MM.1S (cell line): ENCODE measurements at places on chromosomes 3 and 15.

GRCh38 chr3:171088496-171088895 is 62.0 kb upstream of the SLC2A2 start:
- H3K27me3 ChIP-seq, result no peaks in the 10 kb centered on the region
- no peaks in the 10 kb centered on the region for H3K4me1 ChIP-seq
- H3K4me3 ChIP-seq, result no peak overlapping the region
- H3K27ac ChIP-seq, result no peak overlapping the region

DNA sequence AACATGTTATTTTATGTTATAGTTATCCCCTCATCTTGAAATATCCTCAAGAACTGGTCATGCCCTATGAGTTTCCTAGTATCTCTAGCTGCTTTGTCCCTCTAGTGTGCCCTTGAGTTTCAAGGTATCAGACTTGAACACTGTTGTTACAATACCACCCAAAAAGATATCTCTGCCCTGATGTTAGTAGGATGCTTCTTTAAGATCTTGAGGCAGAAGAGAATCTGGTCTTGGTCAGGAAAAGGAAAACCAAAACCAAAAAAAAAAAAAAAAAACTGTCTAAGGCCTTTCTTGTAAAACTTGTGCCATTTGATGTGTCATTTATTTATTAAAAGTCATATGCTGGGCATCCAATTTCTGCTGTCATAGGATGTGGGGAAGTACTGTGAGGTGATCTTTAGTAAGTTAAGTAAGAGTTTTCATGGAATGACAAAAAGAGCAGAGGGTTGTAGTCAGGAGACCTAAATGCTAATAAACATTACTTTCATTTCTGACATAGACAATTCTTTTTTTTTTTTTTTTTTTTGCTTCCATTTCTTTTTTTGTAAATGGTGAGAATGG is 229.7 kb downstream of the NECTIN3 start:
- H3K27ac ChIP-seq, result no peak overlapping the region
- DNase-seq, result peak; percentile 26
- no peaks in the 10 kb centered on the region for H3K27me3 ChIP-seq
- H3K36me3 ChIP-seq, result no peaks in the 10 kb centered on the region

DNA sequence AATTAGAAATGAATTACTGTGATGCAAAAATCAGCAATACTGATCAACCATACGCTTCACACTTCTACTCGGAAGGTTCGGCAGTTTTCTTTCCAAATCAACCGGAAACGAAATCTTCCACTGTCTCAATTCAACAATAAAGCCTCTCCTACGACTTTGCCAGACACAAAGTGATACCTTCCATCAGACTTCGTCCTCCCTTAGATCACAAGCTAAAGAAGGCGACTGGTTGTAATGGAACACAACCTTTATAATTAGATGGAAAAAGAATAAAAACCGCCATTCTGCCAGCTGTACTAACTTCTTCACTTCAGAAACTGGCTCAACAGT is 618 bp downstream of the PARL start:
- peak overlapping the region; percentile 91 for H3K4me3 ChIP-seq
- H3K27ac ChIP-seq, result peak overlapping the region; percentile 22; the same call in 1 of the 2 replicates
- H3K4me1 ChIP-seq, result peaks cover 6% of the 10 kb centered on the region
- peak; percentile 34 for DNase-seq
- no peaks in the 10 kb centered on the region for H3K27me3 ChIP-seq

DNA sequence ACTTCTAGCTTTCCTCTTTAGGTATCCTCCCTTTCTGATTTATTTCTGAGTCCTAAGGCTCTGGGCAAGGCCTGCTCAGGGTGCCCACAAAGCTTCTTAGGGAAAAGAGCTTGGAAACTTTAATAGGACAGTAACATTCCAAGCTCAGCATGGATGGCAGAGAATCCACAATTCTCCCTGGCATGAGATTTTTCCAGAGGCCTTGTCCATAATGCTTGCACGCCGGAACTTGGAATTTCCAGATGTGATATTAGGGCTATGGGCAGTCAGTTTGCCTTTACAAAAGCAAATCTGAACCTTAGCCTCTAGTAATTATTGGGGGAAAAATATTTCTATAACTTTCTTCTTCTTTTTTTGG is 139.0 kb upstream of the RBMS3 start:
- H3K4me3 ChIP-seq, result no peak overlapping the region
- H3K4me1 ChIP-seq, result no peaks in the 10 kb centered on the region
- DNase-seq, result no peak
- H3K27ac ChIP-seq, result no peak overlapping the region
- H3K36me3 ChIP-seq, result no peaks in the 10 kb centered on the region

DNA sequence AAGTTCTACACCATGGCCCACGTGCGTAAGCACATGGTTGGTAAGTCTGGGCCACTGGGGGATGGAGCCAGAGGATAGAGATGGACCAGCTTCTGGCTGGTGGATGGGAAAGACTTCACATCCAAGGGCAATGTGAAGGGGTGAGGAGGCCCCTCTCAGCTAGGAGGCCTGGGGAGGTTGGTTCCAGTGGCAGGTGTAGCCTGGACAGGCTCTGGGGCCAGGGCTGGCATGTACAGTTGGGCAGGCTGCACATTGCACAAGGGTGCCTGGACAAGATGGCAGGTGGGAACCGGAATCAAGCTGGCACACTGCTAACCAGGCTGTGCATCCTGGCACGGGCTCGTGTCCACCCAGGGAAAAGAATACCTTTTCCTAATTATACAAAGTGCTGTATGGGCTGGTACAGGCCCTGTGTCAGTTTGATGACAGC is 8.1 kb downstream of the ZBTB47 start:
- H3K4me3 ChIP-seq, result no peak overlapping the region
- H3K27me3 ChIP-seq, result no peaks in the 10 kb centered on the region
- no peaks in the 10 kb centered on the region for H3K36me3 ChIP-seq
- H3K27ac ChIP-seq, result no peak overlapping the region
- H3K4me1 ChIP-seq, result no peaks in the 10 kb centered on the region
- no peak for DNase-seq

GRCh38 chr15:44788748-44789147 is 52.4 kb downstream of the TRIM69 start:
- DNase-seq, result no peak
- H3K27ac ChIP-seq, result no peak overlapping the region
- no peaks in the 10 kb centered on the region for H3K36me3 ChIP-seq
- peaks cover 4% of the 10 kb centered on the region; the same call in 1 of the 2 replicates for H3K4me1 ChIP-seq
- H3K27me3 ChIP-seq, result 0 out of 2 replicates have a peak, but pooled peaks cover 3% of the 10 kb centered on the region

GRCh38 chr3:197149-197827 is 725 bp downstream of the CHL1 start:
- no peaks in the 10 kb centered on the region for H3K4me1 ChIP-seq
- H3K27me3 ChIP-seq, result no peaks in the 10 kb centered on the region

- no peak overlapping the region for H3K27ac ChIP-seq
- no peak for DNase-seq
- no peak overlapping the region for H3K4me3 ChIP-seq
- H3K4me1 ChIP-seq, result no peaks in the 10 kb centered on the region
These were observed 73.4 kb downstream of the SLCO3A1 start for GRCh38 chr15:91926908-91927270.

DNA sequence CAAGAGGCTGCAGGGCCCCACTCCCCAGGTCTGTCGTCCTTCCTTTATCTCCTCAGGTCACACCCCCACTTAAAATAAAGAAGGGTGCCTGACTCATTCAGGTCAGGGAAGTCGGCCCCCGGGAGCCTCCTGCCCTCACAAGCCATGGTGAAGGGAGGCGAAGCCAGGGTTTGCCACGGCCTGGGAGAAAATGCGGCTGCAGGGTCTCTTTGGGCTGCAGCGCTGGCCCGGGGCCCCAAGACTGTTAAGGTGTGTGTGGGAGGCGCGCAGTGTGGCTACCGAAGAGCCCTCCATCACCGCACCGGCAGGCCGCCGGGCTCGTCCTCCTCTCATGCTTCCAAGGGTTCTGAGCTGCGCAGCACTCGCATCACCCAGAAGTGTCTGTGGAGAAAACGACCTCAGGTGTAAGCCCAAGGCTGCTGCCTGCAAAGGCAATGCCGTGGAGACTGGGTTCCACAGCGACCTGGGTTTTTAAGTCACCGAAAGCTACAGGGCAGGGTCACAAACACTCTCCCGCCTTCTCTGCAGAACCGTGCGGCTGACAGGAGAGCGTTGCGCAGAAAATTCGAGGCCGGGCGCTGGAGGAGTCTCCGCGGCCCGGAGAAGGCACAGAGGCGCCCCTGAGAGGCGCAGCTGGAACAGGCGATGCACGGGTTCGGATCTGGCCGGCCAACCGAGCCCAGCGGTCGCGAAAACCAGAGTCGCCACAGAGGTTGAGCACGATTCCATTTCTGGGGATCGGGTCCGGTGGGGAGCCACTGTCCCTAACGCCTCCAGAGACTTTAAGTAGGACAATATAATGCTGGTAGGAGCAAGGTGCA is 8.7 kb downstream of the FOXL2 start:
- no peak for DNase-seq
- H3K36me3 ChIP-seq, result no peaks in the 10 kb centered on the region
- H3K4me3 ChIP-seq, result no peak overlapping the region
- H3K4me1 ChIP-seq, result no peaks in the 10 kb centered on the region

GRCh38 chr3:47404955-47405790 is 24.4 kb downstream of the PTPN23 start:
- H3K4me1 ChIP-seq, result no peaks in the 10 kb centered on the region
- H3K4me3 ChIP-seq, result no peak overlapping the region
- H3K36me3 ChIP-seq, result peaks cover 5% of the 10 kb centered on the region; the same call in 1 of the 2 replicates
- no peaks in the 10 kb centered on the region for H3K27me3 ChIP-seq
- no peak overlapping the region for H3K27ac ChIP-seq

DNA sequence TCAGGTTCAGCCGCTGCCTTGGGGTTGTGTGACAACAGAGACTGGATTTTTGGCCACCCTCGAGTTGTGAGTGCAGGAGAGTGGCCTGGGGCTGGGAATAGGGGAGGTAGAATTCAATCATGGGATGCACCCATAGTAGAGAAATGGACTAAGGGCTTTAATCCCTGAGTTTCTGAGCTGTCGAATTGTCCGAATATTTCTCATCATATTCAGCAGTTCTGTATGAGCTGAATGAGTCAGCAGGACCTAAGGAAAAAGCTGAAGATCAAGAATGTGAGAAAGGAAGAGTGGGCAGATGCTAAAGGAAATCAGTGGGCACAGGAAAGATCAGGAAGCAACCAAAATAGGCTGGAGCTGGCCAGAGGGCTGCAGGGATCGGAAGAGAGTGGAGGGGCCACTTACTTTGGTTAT is 44.4 kb upstream of the SACM1L start:
- H3K4me3 ChIP-seq, result no peak overlapping the region
- H3K27me3 ChIP-seq, result no peaks in the 10 kb centered on the region
- DNase-seq, result no peak
- H3K4me1 ChIP-seq, result 0 out of 2 replicates have a peak, but pooled peaks cover 4% of the 10 kb centered on the region
- no peak overlapping the region for H3K27ac ChIP-seq
